Smooth muscle cell of the brain vasculature (primary cell): ENCODE measurements at places on chromosomes 3 and 15.
A peak's percentile ranks its signal among the peaks of the same experiment; 100 is the strongest.

DNA sequence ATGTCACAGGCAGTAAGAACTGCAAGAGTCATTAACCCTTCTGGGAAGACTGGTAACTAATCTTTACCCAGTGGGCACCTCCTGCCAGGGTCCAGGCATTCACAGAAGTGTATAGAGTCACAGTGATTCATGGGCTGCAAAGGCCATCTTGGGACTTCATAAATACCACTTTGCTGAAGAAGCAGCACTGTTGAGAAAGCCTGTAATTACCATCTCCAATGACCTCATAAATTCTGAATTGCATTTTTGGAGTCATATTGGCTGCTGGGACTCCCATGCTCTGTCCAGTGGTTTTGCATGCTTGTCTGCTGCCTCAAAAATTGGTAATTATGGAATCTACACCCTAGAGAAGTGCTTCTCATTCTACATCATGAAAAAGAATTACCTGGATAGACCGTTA, 837.2 kb downstream of the NTRK3 start:
- no peak for DNase-seq

DNA sequence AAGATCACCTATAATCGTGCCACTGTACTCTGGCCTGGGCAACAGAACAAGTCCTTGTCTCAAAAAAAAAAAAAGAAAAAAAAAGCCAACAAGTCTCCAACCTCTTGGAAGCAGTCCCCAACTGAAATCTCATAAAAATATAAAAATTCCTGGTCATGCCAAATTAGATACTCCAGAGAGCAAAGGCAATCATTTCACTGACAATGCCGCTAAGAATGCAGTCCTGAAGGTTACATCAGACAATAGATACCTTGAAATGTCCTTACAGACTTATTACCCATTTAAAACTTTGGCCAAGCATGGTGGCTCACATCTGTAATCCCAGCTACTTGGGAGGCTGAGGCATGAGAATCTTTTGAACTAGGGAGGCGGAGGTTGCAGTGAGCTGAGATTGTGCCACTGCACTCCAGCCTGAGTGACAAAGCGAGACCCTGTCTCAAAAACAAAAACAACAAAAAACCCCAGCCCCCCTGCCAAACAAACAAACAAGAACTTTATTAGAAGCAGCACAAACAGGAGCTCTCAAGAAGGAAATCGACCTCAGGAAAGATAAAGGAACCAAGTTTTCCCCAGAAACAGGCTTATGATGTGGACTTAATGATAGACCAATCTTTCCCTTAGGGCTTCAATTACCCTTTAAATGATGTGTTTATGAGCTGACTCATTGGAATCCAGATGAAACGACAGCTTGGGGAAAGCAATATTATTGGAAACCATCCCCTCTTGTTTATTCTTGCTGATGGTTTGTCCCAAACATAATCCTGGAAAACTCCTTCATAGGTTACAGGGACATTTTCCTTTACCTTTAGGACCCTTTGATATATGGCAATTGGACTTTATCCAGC, 53.1 kb upstream of the XCR1 start:
- DNase-seq = no peak

- DNase-seq = no peak
Observed at GRCh38 chr15:87871258-87871681, 385.3 kb downstream of the NTRK3 start.

DNA sequence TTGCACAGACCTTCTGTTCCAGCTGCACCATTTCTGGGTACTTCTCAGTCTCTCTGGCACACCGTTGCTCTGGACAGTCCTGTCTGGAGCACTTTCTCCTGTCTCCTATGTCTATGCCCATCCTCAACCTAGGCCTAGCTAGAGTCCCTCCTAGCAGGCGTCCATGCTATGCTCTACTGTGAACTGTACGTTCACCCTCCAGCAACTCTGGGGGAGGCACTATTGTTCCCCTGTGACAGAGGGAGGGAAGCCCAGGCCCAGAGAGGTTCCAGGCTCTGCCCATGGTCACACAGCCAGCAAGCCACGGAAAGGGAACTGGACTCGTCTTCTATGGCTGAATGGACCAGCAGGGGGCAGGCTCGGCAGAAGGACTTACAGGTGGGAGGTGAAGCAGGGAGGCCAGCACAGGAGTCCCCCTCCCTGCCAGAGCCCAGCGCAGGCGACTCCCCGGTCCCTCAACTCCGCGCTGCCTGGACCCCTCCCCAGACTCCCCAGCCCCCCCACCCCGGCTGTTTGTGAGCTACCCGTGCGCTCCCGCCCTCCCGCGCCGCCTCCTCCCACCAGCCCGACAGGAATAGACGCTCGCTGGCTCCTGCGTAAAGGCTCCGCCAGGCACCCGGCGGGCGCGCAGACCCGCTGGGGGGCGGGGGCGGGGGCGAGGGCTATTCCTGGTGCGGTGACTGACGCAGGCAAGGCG, 1.7 kb upstream of the LINGO1 start:
- DNase-seq = peak; percentile 3

- no peak for DNase-seq
Observed at GRCh38 chr3:157527131-157527881, 24.1 kb upstream of the VEPH1 start.

DNA sequence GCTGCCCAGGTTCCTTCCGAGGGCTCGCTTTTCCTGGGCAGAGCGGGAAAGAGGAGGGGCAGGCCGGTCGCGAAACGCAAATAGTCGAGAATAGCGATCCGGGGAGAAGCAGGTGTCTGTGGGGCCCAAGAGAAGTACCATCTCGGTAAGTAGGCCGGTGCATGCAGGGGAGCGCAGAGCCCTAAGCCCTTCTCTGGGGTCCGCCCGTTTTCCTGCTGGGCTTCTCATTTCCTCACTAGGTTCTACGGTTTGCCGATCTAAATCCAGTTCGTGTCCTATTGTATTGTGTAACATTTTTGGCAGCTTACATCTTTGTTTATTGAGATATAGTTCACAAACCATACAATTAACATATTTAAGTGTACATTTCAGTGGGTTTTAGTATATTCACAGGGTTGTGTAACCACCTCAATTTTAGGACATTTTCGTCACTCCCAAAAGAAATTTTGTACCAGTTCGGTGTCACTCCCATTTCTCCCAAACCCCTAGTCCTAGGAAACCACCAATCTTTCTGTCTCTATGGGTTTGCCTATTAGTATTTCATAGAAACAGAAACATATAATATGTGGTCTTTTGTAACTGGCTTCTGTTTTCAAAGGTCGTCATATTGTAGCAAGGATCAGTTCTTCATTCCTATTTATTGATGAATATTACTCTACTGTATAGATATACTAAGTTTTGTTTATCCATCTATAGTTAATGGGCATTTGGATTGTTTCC, 6.8 kb upstream of the TRIM69 start:
- no peak for DNase-seq
